ENCODE measurements at places on chromosomes 3 and 15.
A peak's percentile ranks its signal among the peaks of the same experiment; 100 is the strongest.

- peaks cover 20% of the 10 kb centered on the region for H3K36me3 ChIP-seq
- H3K4me3 ChIP-seq, result no peak overlapping the region
- no peak overlapping the region for H3K27ac ChIP-seq
- H3K27me3 ChIP-seq, result no peaks in the 10 kb centered on the region
- no peak for DNase-seq
- H3K4me1 ChIP-seq, result no peaks in the 10 kb centered on the region
These were observed 47.6 kb downstream of the ARIH1 start for GRCh38 chr15:72521682-72522081.

DNA sequence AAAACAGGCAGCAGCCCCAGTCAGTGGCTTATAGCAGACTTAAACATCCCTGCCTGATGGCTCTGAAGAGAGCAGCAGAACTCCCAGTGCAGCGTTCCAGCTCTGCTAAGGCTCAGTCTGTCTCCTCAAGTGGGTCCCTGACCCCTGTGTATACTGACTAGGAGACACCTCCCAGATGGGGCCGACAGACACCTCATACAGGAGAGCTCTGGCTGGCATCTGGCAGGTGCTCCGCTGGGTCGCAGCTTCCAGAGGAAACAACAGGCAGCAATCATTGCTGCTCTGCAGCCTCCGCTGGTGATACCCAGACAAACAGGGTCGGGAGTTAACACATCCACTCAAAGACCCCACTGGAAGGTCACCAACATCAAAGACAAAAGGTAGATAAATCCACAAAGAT is 93.5 kb downstream of the RFX7 start:
- peaks cover 3% of the 10 kb centered on the region for H3K36me3 ChIP-seq
- H3K4me3 ChIP-seq, result no peak overlapping the region
- no peak for DNase-seq
- no peaks in the 10 kb centered on the region for H3K27me3 ChIP-seq

DNA sequence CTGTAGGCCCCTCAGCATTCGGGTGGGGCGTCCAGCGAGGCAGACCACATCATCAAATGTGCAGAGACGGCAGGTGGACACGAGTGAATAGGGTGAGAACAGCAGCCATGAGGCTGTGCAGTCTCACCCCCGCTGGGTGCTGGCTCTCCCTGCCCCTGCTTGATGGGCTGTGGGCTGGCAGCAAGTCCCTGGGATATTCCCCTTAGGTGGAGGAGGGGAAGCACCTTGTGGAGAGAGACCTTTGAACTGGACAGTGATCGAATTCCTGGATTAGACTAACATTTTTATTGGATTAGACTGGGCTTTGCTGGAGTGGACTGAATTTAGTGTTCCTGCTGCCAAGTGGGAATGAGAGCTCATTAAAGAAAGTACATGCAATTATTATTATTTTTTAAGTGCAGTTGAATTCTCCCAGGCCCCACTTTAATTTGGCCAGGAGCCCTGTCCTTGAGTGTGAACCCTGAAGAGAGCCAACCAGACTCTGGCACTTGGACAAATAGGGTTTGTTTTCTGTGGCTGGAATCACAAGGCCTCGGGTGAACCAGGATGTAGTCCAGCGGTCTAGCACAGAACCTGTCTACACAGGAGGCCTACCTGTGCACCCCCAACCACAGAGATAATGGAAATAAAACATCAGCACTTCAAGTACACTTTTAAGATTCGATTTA is 193.1 kb downstream of the ABHD5 start:
- no peaks in the 10 kb centered on the region for H3K36me3 ChIP-seq
- no peak overlapping the region for H3K4me3 ChIP-seq
- no peak for DNase-seq
- no peak overlapping the region for H3K27ac ChIP-seq
- H3K27me3 ChIP-seq, result no peaks in the 10 kb centered on the region

DNA sequence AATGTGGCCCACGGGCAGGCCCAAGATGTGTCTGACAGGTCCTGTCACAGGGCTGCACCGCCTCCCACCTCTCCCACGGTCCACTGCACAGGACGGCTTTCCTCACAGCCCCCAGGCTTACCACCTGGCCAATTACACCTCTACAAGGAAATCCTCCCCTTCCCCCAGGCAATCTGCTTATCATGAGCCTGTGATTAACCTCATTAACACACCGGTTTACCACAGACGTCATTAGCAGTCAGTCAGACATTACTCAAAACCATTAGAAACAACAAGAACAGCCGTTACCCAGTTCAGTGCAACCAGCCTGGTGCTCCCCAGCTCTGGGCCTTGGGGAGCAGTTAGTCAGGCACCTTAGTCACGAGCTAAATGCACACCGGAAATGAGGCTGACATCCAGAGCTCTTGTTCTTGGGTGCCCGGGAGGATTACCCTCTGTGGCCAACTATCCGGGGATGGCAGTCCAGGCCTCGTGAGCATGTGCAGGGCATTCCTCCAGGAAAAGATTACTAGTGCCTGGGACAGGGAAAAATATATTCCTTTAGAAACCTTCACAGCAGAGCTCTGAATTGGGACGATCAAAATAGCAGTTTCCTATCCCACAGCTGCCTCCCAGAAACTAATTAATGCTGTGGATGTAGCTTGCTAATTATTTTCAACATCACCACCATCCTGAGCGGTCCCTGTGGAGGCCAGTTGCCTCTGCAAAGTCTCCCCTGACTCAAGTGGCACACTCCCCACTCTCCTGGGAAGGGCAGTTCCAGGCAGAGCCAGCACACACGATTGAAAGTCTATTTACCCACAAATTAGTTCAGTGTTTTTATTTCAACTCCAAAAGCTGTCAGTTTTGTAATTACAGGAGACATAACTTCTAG is 117.4 kb upstream of the ZBED2 start:
- no peaks in the 10 kb centered on the region for H3K27me3 ChIP-seq
- peaks cover 40% of the 10 kb centered on the region for H3K36me3 ChIP-seq
- H3K4me1 ChIP-seq, result no peaks in the 10 kb centered on the region
- DNase-seq, result peak; percentile 27
- no peak overlapping the region for H3K27ac ChIP-seq

- H3K4me3 ChIP-seq, result peak overlapping the region; percentile 39
- H3K4me1 ChIP-seq, result peaks cover 58% of the 10 kb centered on the region
- H3K27ac ChIP-seq, result no peak overlapping the region
- DNase-seq, result peak; percentile 55
- no peaks in the 10 kb centered on the region for H3K27me3 ChIP-seq
- H3K36me3 ChIP-seq, result no peaks in the 10 kb centered on the region
These were observed 174.1 kb downstream of the KLHL25 start for GRCh38 chr15:85620690-85621049.

GRCh38 chr3:159669766-159670165 is 318.9 kb upstream of the IL12A start:
- H3K4me1 ChIP-seq, result no peaks in the 10 kb centered on the region
- H3K4me3 ChIP-seq, result no peak overlapping the region
- H3K36me3 ChIP-seq, result no peaks in the 10 kb centered on the region

DNA sequence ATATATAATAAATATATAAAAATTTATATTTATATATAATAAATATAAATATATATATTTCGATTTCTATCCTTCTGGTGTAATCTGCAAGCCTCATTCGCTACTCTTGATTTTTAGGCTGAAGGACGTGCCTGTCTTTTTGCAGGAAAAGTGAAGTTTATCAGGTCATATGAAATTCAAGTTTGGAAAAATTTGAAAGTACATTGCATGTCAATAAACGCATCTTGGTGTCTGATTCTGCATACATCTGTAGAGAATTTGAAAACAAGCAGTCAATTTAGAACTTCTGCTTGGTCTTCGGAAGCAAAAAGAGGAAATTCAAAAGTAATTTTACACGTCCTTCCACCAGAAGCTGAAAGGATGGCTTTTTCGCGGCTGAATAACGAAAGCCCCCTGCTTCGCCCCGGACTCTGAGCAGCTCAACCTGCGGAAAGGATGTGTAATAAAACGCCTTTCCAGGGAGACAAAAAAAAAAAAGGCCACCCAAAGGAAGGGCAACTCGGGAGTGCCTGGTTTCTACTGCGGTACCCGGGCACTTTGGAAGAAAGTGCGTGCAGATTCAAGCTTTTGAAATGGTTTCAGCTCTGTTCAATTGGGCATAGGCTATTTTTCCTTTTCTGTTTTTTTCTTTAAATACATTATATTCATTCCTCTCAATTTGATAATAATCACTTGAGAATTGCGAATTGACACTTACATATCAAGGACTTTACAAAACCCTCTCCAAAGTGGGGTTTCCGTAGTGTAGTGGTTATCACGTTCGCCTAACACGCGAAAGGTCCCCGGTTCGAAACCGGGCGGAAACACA is 1.5 kb upstream of the MYNN start:
- peak overlapping the region; percentile 83 for H3K4me3 ChIP-seq
- H3K4me1 ChIP-seq, result peaks cover 22% of the 10 kb centered on the region
- H3K36me3 ChIP-seq, result peaks cover 19% of the 10 kb centered on the region
- DNase-seq, result peak; percentile 53

DNA sequence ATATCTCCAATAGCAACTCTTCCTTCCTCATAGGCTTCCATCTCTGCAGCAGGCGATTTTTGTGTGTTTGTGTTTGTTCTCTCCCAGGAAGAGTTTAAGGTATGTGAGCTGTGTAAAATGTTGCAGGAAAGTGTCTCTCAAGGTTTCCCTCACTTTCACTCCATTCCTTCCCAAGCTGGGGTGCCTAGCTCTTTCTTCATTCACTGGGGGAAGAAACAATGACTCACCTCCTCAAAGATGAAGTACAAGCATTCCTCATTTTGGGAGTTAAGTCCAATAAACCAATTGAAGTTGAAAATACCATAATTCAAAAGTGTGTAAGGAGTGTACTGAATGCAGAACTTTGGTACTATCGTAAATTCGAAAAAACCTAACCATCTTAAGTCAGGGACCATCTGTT is 422.7 kb upstream of the CFAP20DC start:
- no peak for DNase-seq
- no peak overlapping the region for H3K27ac ChIP-seq
- no peaks in the 10 kb centered on the region for H3K27me3 ChIP-seq
- no peaks in the 10 kb centered on the region for H3K4me1 ChIP-seq
- no peaks in the 10 kb centered on the region for H3K36me3 ChIP-seq
- H3K4me3 ChIP-seq, result no peak overlapping the region

GRCh38 chr15:40252438-40253166 is 13.7 kb downstream of the PAK6 start:
- no peak overlapping the region for H3K27ac ChIP-seq
- no peak for DNase-seq
- peaks cover 26% of the 10 kb centered on the region for H3K4me1 ChIP-seq
- no peaks in the 10 kb centered on the region for H3K36me3 ChIP-seq
- H3K4me3 ChIP-seq, result peak overlapping the region; percentile 50

- H3K4me1 ChIP-seq, result peaks cover 12% of the 10 kb centered on the region
- DNase-seq, result no peak
- H3K27ac ChIP-seq, result no peak overlapping the region
- no peaks in the 10 kb centered on the region for H3K36me3 ChIP-seq
These were observed 1.6 kb upstream of the BNC1 start for GRCh38 chr15:83285979-83286553.

GRCh38 chr15:65470866-65471265 is 46.6 kb downstream of the DPP8 start:
- no peak overlapping the region for H3K4me3 ChIP-seq
- no peaks in the 10 kb centered on the region for H3K4me1 ChIP-seq
- no peak overlapping the region for H3K27ac ChIP-seq
- DNase-seq, result no peak
- H3K27me3 ChIP-seq, result no peaks in the 10 kb centered on the region
- peaks cover 89% of the 10 kb centered on the region for H3K36me3 ChIP-seq

GRCh38 chr3:76826861-76827260 is 213.0 kb upstream of the ROBO2 start:
- H3K27me3 ChIP-seq, result no peaks in the 10 kb centered on the region
- H3K36me3 ChIP-seq, result no peaks in the 10 kb centered on the region
- no peak for DNase-seq

GRCh38 chr15:60528530-60528929 is 49.6 kb upstream of the ICE2 start:
- peak; percentile 88 for DNase-seq
- H3K4me3 ChIP-seq, result no peak overlapping the region
- peaks cover 66% of the 10 kb centered on the region for H3K36me3 ChIP-seq
- peaks cover 35% of the 10 kb centered on the region for H3K4me1 ChIP-seq
- peak overlapping the region; percentile 59 for H3K27ac ChIP-seq

GRCh38 chr3:150557725-150558124 is 11.1 kb downstream of the EIF2A start:
- peaks cover 3% of the 10 kb centered on the region for H3K4me1 ChIP-seq
- H3K36me3 ChIP-seq, result peaks cover 67% of the 10 kb centered on the region
- H3K27ac ChIP-seq, result no peak overlapping the region
- no peak for DNase-seq

DNA sequence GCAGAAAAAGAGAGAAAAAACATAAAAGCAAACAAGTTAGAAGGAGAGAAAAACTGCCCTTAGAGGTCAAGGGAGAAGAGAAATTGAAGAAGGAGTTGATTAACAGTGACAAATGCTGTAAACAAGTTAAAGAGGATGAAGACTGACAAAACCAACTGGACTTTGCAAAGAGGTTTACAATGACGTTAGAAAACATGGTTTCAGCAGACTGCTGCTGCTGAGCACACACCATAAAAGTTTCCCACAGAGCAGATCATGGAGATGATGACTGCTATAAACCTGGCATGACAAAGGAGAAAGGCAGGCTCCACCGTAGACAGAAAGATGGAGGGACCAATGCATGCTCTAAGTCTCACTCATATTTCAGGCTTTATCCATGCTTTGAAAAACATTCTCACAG is 78.7 kb downstream of the POLQ start:
- H3K27me3 ChIP-seq, result no peaks in the 10 kb centered on the region
- DNase-seq, result no peak
- H3K4me1 ChIP-seq, result no peaks in the 10 kb centered on the region
- no peaks in the 10 kb centered on the region for H3K36me3 ChIP-seq
- H3K27ac ChIP-seq, result no peak overlapping the region

- H3K27me3 ChIP-seq, result peaks cover 3% of the 10 kb centered on the region
- DNase-seq, result no peak
- no peaks in the 10 kb centered on the region for H3K4me1 ChIP-seq
- no peak overlapping the region for H3K27ac ChIP-seq
- no peak overlapping the region for H3K4me3 ChIP-seq
- H3K36me3 ChIP-seq, result peaks cover 3% of the 10 kb centered on the region
These were observed 12.5 kb upstream of the RPP14 start for GRCh38 chr3:58293516-58293915.

DNA sequence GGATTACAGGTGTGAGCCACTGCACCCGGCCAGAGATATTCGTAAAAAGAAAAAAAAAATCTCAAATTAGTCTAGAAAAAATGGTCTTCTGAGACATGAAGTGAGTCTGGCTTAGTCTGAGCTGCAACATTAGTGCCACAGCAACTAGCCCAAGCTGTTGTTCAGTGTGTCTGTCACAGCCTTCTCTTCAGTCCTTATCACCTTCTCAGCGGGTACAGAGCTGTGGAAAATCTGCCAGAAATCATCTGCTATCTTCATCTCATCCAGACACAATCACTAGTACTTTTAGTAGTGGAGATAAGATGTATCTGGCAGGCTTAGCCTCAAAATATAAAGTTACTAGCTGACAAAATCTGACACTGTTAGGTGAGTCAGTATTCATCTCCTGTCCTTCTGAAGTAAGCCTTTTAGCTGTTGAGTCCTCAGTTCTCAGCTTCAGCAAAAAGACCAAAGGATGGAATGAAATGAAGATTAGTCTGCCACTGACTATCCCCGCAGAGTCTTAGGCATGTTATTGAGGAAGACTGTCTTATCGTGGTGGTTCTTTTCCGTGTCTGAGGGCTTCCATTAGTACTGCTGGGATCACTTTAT is 120.5 kb upstream of the CGNL1 start:
- peaks cover 17% of the 10 kb centered on the region for H3K36me3 ChIP-seq
- H3K27ac ChIP-seq, result no peak overlapping the region
- H3K27me3 ChIP-seq, result no peaks in the 10 kb centered on the region
- DNase-seq, result no peak
- H3K4me1 ChIP-seq, result no peaks in the 10 kb centered on the region

GRCh38 chr3:70744536-70744935 is 432.1 kb upstream of the MDFIC2 start:
- peaks cover 3% of the 10 kb centered on the region for H3K27me3 ChIP-seq
- no peaks in the 10 kb centered on the region for H3K4me1 ChIP-seq
- no peaks in the 10 kb centered on the region for H3K36me3 ChIP-seq
- no peak overlapping the region for H3K27ac ChIP-seq
- no peak for DNase-seq
- no peak overlapping the region for H3K4me3 ChIP-seq
